Islet precursor cell (in vitro differentiated cells): ENCODE measurements at places on chromosomes 6 and 20.

- no peak for DNase-seq
Observed at GRCh38 chr6:150710236-150710635, 110.6 kb downstream of the PLEKHG1 start.

DNA sequence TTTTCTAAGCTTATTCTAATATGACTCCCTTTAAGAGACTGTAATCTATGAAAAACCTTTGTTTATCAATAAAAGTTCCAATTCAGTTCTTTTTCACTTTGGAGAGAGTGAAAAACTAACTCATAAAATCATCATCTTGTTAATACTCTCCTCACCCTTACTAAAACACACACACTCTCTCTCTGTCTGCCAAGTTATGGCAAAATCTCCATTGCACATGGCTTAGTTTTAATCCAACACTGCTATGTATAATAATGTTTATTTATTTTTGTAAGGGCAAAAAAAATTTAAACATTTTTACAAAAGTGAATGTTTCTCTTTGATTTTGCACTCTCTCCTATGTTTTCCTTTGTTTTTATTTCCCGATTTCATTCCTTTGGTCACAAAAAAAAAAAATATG, 253.2 kb downstream of the BMP7 start:
- DNase-seq = no peak

DNA sequence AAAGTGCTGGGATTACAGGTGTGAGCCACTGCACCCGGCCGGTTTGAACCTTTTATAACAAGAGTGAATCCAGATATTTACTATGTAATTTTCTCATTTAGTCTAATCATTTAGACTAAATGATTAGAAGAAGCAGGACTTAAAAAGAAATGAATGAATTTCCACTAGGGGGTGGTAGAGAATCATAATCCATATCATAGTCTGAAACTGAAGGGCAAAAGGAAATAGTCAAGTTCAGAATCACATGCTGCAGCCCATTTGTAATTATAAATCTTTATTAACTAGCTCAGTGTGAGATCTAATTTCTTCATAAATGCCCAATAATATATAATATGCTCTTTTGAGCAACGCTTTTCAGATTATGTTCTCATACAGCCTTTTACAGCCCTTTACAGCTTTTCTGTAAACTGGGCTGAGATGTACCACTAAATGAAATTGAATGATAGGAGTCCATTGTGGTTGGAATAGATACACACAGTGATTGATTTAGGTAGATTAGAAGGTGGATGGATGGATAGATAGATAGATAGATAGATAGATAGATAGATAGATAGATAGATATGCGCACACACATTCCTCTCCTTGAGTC, 31.8 kb downstream of the PSMB9 start:
- DNase-seq = no peak

DNA sequence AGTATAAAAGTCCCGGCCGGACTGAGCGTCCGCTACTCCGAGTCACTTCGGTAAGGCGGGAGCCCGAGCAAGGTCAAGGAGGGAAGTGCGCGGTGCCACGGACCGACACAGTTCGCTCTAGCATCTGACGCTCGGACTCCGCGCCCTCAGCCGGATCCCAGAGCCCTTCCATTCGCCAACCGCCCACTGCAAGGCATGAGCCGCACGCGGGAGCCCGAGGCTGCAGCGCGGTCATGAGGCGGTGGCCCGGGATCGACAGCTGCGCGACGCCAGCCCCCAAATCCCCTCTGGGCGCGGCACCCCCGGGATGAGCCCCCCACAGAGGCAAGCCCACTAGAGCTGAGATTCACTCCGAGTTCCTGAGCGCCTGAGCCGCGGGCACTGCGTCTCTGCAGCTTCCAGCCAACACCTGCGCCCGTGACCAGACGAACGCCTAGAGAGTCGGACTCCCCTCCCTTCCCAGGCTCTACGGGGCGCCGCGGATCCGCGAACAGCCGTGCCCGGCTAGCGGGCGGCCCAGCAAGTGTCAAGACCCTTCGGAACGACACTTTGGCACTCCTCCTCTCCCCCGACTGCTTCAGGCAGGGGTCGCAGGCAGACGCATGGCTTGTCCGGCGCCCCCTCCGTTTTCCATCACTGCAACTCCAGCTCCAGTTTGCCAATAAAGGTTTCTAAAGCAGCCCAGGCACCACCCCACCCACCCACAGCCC, 725 bp upstream of the ISM1 start:
- DNase-seq = peak; percentile 82

GRCh38 chr6:47165918-47166317, 123.8 kb upstream of the ADGRF1 start:
- DNase-seq = no peak

DNA sequence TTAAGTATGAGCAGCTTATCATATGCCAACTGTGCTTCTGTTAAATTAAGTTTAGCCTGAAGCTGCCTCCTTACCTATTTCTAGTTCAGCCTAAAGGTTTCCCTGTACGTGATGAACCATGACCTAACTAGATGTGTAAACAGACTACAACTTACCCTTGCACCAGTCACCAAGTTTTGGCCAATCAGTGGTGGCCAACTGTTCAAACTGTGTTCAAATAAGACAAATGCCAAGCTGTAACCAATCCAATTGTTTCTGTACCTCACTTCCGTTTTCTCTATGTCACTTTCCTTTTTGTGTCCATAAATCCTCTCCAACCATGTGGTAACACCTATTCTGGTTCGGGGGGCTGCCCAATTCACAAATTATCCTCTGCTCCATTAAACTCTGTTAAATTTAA, 6.0 kb upstream of the SLC2A10 start:
- no peak for DNase-seq

DNA sequence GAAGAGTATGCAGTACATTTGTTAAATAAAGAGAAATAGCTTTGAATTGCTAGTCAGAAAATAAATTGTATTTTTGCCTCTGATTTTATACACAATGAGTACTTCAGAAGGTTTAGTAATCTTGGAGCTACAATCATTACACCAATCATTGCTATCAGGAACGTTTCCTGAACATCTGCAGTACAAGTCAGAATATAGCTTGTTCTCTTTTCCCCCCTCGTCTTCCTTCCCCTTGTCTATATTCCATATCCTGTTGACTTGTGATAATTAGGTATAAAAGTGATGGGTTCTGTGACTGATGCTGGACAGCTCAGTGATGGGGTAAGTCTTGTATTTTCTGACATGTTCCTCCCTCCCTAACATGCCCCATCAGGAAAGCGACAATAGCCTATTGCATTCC, 94.0 kb downstream of the AHI1 start:
- DNase-seq = no peak

- DNase-seq = peak; percentile 72
Observed at GRCh38 chr6:26022132-26022472, 59.5 kb downstream of the TRIM38 start.

GRCh38 chr20:3935295-3935955, 46.2 kb downstream of the PANK2 start:
- no peak for DNase-seq

GRCh38 chr6:85576476-85576875, 17.2 kb downstream of the SNX14 start:
- no peak for DNase-seq

GRCh38 chr6:12336121-12336971, 46.2 kb downstream of the EDN1 start:
- no peak for DNase-seq

GRCh38 chr6:99512033-99512432, 3.2 kb downstream of the USP45 start:
- no peak for DNase-seq

DNA sequence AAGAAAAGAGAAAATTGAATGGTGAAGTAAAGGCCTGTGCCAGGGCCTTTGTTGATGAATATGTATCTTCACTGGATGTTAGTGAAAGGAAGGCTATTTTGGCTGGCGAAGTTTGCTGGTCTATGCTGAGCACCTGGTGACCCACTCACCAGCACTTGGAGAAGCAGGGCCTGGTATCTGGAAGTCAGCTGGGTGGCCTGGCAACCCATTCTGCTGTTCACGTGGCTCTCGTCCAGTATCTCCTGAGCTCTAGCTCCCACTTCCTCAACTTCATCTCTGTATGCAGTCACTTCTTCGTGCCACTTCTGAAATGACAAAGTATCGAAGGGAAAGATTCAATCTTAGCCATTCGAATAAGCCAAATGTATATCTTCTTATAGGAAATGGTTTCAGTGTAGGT, 283.7 kb downstream of the SYNE1 start:
- DNase-seq = no peak

DNA sequence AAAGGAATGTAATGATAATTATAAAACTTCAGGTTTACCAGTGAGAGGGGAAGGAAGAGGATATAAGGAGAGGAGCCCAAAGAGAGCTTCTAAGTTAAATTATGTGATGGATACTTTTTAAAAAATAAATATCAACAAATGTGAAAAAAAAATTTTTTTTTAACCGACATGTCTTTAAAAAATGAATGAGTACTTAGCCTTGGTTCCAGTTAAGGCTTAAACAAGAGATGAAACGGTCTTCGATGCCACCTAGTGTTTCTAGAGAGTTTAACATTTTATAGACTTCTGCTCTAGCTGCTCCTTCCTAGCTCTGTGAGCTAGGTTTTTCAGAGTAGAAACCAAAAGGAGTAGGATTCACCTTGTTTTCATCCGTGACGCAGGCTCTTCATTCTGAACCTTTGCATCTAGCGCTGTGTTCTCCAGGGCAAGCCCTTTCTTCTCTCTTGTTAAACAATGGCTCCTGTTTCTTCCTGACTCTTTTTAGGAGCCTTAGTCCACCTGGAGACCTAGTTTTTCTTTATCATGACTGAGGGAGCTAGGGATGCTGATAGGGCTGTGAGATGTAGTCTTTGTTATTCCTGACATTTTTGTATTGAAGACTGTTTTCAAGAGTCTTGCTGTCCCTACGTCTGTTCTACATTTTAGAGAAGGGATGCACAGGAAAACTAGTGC, 42.4 kb upstream of the GNRH2 start:
- DNase-seq = no peak

- no peak for DNase-seq
Observed at GRCh38 chr6:63352069-63352543, 32.3 kb upstream of the LGSN start.

GRCh38 chr6:157151989-157152388, 171.3 kb downstream of the TMEM242 start:
- DNase-seq = no peak

DNA sequence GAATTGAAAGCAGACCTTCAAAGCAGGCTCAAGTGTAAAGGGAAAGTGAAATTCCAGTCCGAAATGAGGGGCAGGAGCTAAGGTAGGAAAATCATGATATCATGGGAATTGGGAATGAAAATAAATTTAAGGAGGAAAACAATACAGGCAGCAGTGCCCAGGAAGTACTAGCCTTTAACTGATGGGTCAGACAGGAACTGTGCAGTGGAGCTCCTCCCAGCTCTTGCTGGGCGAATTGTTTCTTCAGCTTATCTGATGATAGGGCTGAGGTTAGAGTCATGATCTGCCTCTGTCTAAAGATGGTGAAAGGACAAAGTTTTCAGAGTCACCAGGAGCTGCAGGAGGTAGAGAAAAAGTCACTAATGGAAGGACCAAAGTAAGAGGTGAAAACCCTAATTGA, 457.9 kb upstream of the PTCHD4 start:
- peak; percentile 49 for DNase-seq

GRCh38 chr20:12673352-12673751, 335.4 kb upstream of the SPTLC3 start:
- DNase-seq = no peak

DNA sequence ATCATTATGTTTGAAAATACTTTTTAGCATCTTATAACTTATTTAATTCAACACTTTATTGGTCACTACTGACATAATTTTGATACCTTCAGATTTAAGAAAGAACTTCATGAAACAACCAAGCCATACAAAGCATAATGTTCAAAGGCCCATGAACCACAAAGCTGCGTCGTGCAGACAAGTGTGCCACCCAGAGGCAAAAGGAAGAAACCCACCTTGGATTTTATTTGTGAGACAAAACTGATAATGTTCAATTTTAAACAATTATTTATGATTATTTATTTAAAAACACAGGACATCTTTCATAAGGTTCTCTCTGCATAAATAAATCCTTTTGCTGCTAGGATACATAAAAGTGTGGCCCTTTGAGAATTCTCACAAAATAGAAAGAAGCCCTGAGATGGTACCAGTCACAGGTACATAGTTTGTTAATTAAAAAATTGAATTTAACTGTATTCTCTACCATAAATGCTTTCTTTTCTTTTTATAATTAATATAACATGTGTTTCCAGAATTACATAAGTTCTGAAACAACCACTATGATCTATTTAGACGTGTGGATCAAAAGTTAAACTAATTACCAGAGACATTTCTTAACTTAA, 143.7 kb downstream of the RALGAPA2 start:
- DNase-seq = no peak

DNA sequence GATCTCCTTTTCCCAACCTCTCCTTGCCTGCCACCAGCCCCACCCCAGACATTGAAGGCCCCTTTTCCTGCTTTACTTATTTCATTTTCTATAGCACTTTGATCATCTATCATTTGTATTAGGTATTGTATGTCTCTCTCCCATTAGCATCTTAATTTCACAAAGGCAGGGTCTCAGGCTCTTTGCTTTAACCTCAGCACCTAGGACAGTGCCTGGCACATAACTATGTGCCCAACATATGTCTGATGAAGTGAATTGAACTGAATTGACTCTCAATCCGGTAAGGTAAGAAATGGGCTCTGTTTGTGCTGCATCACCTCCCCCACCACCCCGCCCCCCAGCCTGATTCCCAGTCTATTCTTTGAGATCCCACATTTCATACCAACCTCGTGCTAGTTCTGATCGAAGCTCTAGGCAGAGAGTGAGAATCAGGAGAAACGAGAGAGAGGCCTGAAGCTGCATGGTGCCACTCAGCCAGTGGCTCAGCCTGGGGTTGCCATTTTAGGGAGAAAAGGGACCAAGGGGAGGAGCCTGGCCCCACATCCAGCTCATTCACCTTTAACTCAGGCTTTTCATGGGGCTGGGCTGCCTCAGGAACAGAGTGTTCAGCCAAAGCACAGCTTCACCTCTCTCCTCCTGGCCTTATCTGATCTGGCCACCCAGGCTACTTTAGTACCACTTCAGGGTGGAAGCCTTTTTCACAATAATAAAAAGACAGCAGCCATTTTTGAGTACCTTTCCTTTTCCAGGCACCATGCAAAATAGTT, at the start of gene SPINT3:
Gene SPINT3 (minus strand): TSS at position 476 of the 767 bp plus-strand sequence. CDS start 14 bp downstream, at position 462.
- DNase-seq = no peak

- DNase-seq = no peak
Observed at GRCh38 chr6:76264468-76264867, 192.0 kb upstream of the IMPG1 start.

GRCh38 chr20:54680872-54681619, 205.7 kb downstream of the DOK5 start:
- DNase-seq = no peak

- DNase-seq = no peak
Observed at GRCh38 chr6:25831532-25832306, at the start of gene SLC17A1. TSS of gene SLC17A1 (minus strand) at chr6:25832052. CDS start at chr6:25830557, 1,495 bp downstream.

GRCh38 chr20:57747861-57748481, 38.2 kb upstream of the PMEPA1 start:
- DNase-seq = no peak

GRCh38 chr20:21507400-21508229, 6.2 kb downstream of the NKX2-2 start:
- peak; percentile 33 for DNase-seq

GRCh38 chr6:22132656-22133055, 164.2 kb downstream of the PRL start:
- DNase-seq = no peak

DNA sequence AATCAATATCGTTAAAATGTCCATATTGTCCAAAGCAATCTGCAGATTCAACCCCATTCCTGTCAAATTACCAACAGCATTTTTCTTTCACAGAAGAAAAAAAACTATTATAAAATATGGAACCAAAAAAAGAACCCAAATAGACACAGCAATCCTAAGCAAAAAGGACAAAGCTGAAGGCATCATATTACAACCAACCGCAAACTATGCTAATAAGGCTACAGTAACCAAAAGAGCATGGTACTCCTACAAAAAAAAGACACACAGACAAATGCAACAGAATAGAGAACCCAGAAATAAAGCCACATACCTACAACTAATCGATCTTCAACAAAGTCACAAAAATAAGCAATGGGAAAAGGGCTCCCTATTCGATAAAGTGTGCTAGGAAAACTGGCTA, 49.2 kb downstream of the RNGTT start:
- no peak for DNase-seq
